NCI-H1092 (cell line): ENCODE measurements at places on chromosomes 12 and 14.

GRCh38 chr14:77104393-77104792 is 6.3 kb downstream of the CIPC start:
- no peak for DNase-seq

DNA sequence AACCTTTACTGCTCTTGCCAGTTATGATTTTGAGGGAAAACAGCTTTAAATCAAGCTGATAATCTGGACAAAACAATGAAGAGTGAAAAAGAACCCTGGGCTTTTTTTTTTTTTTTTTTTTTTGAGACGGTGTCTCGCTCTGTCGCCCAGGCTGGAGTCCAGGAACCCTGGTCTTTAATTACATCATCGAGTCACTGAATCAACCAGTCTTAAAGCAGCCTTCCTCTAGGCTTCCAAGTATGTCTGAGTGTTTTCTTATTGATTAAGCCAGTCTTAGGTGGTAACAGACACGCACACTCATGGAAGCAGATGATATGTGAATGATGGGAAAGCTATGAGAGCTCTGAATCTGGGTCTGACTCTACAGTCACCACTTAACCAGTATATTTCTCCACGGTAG is 5.9 kb upstream of the VCPKMT start:
- no peak for DNase-seq

GRCh38 chr12:50638482-50638880 is 125.4 kb upstream of the ATF1 start:
- no peak for DNase-seq

GRCh38 chr14:60106339-60106738 is 14.6 kb downstream of the PCNX4 start:
- DNase-seq = no peak

GRCh38 chr12:26702741-26703140 is 130.3 kb downstream of the ITPR2 start:
- DNase-seq = no peak

DNA sequence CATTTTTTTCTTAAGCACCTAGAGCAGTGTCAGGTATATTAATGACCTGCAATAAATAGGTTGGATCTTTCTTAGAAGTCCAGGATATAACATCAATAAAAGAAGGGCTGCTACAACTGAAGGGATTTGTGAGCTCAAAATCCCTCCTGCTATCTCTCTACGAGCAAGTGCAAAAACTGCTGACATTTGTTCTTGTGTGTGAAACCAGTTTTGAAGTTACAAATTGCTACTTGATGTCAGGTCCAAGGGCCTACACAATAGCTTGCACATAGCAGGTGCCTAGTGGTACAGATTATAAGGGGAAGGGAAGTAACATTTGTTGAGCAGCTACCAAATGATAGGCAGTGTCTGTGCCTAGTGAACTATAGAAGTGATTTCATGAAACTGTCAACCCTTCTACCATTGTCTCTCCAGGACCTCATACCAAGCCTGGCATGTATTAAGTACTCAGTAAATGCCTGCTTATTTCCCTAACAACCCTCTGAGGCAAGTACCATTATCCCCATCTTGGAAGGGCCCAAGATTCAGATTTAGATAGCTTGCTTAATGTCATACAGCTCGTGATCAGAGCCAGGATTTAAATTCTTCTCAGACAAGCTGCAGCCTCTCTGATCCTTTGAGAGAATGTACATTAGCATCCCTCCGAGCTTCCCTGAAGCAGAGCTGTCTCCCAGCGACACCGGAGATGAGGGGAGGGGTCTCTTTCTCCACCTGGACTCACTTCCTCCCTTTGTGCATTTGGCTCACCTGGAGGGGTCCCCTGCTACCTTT is 300.3 kb downstream of the ZFP36L1 start:
- DNase-seq = no peak

DNA sequence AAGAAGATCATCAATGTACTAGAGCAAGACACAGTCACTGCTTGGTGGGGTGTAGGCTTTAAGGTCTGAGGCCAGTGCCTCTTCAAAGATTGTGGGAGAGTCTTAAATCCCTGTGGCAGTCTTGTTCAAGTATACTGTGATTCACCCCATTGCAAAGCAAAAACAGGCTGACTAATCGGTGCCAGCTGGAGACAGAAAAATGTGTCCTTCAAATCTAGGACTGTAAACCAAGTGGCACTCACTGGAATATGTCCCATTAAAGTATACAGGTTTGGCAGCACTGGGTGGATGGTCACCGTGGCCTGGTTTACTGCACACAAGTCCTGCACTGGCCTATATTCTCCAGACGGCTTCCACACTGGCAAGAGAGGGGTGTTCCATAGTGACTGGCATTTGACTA is 1315.3 kb downstream of the TMEM121 start:
- no peak for DNase-seq

DNA sequence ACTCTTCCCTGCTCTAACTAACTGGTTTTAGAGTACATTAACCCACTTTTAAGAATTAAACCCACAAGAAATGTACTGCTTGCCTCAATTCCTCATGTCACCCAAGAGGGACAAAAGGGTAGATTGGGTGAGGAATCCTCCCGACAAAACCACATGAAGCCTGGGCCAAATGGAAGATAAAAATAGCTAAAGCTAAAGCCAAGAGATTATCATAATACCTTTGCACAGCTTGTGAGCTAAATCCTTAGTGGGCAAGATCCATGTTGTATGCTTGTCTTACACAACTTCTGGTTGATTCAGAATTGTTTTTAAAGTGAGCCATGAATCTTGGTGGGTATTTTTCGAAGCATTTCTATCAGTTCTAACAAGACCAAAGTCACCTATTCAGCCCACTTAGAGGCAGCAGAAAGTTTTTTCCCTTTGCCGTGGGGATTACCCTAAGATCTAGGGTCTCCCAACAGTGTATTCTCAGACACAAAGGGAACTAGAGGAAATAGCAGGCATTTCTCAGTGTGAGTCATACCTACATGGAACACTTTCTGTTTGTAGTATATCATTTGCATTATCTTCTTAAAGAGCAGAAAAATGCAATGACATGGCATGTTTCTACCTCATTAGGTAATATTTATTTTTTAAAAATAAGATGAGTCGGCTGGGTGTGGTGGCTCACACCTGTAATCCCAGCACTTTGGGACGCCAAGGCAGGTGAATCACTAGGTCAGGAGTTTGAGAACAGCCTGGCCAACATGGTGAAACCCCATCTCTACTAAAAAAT is 616.6 kb downstream of the KCNH5 start:
- DNase-seq = no peak

DNA sequence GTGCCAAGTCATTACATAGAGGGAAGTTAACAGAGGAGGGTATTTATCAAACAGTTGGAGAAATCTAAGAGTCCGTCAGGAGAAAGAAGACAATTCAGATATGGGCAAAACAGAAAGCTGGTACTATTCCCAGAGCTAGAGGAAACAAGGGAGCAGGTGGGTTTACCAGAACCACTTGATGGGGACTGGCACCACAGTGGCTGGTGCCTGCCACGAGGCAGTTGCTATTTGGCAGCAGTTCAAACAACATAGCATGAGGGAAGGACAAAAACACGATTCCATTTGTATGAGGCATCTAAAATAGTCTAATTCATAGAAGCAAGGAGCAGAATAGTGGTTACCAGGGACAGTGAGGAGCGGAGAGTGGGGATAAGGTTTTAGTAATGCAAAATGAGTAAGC is 24.6 kb upstream of the KLRD1 start:
- peak; percentile 78 for DNase-seq

GRCh38 chr14:32977913-32978312 is 39.2 kb downstream of the NPAS3 start:
- no peak for DNase-seq

DNA sequence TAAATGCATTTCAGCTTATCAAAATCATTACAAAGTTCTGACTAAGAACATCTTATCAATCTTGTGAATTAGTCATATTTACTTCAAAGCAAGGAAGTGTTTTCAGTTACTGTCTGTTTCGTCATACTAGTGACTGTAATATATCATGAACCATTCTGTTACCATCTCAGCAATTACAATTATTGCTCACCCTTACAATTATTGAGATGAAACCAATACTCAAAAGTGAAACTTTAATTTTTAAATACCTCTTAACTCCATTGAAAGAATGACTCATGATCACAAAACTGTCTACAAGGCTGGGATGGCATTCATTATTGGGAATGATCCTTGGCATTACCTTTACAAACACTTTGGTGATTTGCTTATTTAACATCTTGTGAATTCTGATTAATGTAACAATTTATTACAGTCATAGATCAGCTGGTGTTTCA is 90.3 kb downstream of the RPS6KA5 start:
- no peak for DNase-seq

GRCh38 chr12:78938341-78939084 is 73.9 kb downstream of the SYT1 start:
- peak; percentile 78 for DNase-seq

DNA sequence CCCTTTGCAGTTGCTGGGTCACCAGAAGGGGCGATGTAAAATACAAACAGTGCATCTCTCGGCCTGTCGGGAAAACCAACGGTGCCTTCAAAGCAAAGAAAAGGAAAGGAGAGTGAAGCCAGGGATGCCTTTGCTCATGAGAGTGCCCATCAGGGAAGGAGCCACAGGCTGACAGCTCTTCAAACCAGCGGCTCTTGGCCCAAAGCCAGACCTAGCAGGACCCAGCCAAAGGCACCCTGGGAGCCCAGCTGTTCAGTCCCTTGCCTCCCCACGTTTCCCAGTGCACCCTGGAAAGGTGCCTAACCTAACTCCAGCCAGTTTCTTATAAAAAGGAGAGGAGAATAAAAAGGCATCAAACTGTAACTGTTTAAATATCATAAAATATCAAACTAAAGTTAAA is 29.2 kb downstream of the PRMT8 start:
- DNase-seq = peak; percentile 83

DNA sequence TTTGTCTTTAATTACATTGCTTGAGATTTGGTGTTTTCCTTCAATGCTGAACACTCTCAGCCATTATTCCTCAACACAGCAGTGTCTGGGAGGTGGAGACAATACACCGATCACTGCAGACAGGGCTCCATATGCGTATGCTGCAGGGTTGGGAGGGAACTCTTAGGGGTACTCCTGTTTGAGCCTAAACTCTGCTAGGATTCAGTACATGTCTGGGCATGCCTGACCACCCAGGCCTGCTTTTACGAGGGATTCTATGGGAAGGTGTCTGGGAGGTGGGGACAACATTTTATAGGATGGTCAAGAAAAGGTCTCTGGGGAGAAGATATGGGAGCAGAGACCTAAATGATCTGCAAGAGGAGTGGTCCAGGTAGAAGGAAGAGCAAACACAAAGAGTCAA is 34.3 kb downstream of the DHRS2 start:
- no peak for DNase-seq

- no peak for DNase-seq
Observed at GRCh38 chr12:124109760-124110159, 136.7 kb downstream of the ZNF664 start.

DNA sequence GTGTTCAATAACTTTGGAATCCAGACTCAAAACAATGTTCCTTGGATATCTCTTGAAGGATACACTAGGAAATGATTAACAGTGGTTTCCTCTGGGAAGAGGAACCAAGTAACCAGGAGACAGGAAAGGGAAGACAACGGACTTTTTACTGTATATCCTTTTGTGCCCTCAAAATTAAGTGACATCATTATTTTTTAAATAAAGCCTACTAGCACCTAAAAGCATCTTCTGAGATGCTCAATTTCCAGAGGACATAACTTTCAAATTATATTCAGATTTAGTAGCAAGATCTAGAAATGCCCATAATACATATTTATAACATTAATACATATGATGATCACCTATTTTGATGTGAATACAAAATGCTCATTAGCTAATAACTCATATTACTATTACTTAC is 6.5 kb downstream of the HECTD1 start:
- no peak for DNase-seq

- no peak for DNase-seq
Observed at GRCh38 chr12:62613081-62613480, 146.5 kb downstream of the MON2 start.

- DNase-seq = no peak
Observed at GRCh38 chr14:102892651-102893050, 29.8 kb upstream of the AMN start.

DNA sequence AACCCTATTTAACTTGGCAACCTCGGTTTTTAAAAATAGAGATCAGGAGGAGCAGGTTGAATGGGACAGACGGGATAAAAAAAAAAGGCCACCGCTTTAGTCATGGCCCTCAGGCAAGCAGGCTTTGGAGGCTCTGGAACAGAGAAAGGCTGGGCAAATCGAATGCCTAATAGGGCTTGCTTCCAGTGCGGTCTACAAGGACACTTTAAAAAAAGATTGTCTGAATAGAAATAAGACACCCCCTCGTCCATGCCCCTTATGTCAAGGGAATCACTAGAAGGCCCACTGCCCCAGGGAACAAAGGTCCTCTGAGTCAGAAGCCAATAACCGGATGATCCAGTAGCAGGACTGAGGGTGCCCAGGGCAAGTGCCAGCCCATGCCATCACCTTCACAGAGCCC is 265.8 kb downstream of the CPNE8 start:
- no peak for DNase-seq

GRCh38 chr14:91128699-91129098 is 14.8 kb downstream of the DGLUCY start:
- DNase-seq = no peak

DNA sequence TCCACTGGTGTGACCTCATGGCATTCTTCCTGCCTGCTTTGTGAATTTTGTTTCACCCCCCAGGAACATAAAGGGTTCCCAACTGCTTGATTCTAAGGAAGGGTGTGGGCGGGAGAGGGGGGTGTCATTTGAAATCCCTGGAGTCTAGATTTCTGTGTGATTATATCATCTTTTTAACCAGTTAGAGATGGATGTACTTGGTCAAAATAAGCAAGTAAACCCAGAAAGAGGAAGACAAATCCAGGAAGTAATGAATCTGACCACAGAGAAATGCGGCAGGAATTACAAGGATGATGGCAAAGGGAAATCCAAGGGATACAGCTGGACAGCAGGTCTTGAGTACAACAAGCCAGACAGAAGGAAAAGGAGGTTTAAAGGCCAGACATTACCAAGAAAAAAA is 38.9 kb downstream of the DMAC2L start:
- no peak for DNase-seq

- peak; percentile 91 for DNase-seq
Observed at GRCh38 chr14:59576332-59577294, at the start of gene CCDC175. Gene CCDC175, minus strand, starts transcription at chr14:59576812. Its CDS starts 37 bp downstream, at chr14:59576775.

DNA sequence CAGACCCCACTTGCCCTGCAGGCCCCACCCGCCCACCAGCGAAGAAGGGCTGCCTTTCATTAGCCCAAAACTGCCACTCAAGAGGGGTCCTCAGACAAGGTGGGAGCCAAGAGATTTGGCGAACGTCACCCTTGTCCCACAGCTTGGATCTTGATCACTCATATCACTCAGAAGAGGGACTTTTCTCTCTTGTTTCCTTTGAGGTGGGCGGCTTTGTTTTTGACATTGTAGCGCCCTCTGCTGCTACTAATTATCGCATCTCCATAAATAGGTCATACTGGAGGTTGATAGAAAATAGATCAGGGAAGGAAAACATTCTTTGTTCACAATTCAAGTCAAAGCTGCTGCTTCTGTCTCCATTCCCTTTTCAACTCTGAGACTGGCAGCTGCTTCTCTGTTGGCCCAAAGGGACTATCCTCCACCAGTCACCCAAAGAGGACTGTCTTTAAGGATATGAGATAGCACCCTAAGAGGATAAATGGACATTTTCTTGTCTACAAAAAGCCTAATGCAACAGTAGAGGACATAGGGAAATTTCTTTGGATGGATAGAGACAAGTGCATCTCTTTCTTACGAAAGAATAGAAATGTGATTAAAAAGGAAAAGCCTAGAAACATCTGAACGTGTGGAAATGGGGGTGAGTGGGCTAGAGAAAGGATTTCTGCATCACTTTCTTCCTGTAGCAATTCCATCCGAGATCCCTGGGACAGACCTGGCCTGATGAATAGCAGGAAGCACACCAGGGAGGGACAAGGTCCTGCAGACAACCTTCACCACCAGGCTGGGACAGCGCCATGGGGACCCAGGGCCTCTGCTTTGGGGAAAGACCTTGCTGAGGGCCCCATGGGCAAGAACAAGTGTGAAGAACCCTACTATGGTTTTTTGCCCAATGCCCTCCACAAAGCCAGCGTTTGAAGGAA is 115.8 kb downstream of the DAD1 start:
- DNase-seq = peak; percentile 39
